ENCODE measurements at places on chromosomes 11 and 22.

- no peak for DNase-seq
These were observed 254.1 kb downstream of the NTM start for GRCh38 chr11:131624531-131624930.

DNA sequence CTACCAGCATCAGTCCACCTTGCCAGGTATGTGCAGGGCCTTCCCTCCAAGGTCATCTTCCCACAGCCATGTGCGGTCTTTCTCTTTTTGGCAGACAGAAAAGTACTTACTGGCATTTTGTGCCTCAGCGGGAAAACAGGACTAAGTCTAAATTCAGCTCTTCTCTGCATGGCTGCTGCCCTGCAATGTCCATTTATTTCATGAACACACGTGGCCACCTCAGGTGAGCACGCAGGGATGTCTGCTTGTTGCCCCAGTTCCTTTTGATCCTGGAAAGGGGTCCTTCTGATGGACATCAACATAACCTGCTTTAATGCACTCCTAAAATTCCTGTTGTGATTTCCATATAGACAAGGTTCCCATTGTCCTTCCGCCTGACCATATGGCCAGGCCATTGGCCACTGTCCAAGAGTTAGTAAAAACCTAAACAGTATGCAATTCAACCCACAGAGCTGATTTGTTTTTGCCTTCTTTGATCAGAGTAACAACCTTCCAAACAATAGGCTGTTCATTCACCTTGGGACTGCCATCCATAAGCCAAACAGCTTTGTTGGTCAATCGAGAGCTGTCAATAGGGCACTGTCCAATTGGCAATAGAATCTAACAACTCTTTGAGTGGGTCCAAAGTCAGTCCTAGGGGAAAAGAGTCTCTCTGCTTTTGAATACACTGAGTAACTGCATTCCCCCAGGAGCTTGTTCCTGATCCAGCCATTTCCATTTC, 5.9 kb downstream of the TREH start:
- no peak for DNase-seq

DNA sequence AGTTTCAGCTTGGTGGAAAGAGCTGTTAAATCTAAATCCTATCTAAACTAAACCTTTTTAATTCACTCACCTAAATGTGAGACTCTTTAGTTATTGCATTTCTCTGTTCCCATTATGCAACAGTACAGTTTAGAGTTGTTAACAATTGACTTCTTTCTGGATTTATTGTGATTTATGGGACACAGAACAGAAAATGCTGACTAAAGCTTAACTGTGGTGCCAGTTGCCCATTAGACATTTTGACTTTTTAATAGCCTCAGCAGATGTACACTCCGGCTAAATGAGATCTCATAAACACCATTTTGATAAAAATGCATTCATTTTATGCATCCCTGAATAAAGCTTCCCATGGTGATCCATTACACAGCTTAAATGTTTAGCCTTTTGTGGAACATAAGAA, 356.6 kb downstream of the CASP12 start:
- DNase-seq = no peak

- DNase-seq = no peak
These were observed 9.2 kb downstream of the PKP3 start for GRCh38 chr11:403021-403760.

GRCh38 chr11:27293515-27294417, 69.2 kb downstream of the CCDC34 start:
- no peak for DNase-seq

GRCh38 chr22:33112580-33112979, 54.4 kb upstream of the SYN3 start:
- no peak for DNase-seq

- DNase-seq = no peak
These were observed 249.0 kb downstream of the DYNC2H1 start for GRCh38 chr11:103358251-103358650.

DNA sequence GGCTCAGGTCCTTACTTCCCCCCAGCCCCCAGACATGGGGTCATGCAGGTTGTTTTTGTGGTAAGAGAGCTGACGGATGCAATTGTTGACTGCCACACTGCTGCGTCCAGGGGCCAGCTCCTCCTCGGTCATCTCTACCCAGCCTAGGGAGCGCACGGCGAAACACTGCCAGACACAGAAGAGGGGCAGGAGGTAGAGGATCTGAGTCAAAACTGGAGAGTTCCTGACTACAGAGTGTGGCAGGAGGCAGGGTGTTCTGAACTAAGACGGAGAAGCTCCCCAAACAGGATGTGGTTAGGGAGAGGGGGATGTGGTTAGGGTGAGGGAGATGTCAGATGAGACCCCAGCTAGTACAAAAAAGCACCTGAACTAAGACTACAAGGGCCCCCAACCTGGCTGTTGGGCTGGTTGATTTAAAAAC, 12.3 kb downstream of the SMPD1 start:
- DNase-seq = no peak

DNA sequence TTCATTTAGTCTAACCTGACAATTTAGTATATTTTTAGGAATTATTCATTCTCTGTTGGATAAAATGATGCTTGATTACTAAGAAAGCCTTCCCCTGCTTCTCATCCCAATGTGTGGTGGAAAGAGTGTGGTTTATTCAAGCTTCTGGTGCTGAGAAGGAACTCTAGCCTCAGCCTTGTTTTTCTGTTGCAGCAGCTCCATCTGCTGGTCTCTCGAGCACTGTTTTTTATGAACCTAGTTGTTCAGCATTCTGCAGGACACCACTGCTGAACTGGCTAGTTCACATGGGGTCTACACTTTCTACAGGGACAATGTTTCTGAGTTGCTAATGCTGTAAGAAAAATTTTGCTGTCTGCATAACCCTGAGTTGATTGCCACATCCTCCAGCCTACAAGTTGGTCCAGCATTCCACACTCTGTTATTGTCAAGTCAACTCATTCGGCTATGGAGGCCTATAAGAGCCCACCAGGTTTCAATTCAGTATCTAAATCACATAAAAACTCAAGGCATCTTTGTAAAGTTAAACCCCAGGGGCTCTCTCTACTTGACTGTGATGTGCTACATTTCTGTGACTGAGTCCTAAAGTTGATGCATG, 14.3 kb downstream of the OR2AG2 start:
- no peak for DNase-seq

DNA sequence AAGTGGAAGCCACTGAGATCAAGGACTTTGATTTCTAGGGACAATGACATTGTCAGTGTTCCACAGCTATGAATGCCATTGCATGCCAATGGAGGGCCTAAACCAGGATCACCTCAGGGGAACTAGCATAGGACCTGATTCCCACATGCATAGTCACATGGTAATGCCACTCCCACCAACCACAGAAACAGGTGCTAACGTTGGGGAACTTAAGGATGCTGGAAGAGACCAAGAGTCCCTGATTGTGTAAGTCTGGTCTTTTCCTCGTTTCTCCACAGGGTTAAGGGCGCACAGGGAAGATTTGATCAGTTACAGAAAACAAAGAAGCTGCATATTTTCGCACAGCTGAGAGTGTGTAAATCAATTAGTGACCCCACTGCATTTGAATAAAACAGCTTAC, 59.4 kb upstream of the CD44 start:
- no peak for DNase-seq
